ENCODE measurements at places on chromosomes 1 and 21.

DNA sequence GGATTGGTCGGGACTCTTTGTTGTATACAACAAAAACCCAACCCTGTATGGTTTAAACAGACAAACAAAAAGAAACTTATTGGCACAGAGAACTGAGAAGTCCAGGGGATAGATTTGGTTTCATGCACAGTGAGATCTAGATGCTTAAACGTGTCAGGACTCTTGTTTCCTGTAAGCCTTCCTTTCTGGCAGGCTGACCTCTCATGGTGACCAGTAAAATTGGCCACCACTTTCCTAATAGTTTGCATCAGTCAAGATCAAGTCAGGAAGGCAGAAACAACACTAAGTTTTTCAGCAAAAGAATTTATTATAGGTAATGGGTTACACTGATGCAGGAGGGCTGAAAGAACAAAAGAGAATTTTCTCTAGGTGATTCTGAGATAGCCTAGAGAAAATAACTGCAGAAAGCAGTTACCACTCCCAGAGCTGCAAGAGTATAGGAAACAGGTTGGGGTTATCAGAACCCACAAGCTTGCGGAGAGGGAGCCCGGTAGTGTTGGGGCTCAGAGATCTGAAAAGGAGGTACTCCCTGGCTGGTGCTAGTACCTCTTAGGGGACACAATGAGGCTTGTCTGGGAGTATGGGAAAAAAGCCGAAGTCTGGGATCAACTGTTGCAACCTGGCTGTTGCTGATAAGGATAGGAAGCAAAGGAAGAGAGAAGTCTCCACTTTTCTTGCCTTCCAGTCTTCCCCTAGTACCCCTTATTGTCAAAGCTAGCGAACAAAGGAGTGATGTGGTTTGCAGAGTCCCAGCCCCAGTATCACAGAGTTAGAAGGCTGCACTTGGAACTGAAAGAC lies 21.4 kb downstream of the CITED4 start:
- DNase-seq = no peak

DNA sequence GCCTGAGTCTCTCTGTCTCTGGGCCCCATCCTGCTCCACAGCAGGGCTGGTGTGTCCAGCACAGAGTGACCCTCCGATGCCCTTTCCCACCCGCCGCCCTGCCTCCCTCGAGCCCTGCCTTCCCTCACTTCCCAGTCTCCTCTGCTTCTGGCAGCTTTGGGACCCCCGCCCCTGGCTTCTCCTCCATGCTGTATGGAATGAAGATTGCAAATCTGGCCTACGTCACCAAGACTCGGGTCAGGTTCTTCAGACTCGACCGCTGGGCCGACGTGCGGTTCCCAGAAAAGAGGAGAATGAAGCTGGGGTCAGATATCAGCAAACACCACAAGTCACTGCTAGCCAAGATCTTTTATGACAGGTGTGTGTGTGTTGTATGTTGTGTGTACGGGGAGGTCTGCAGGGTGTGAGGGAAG lies 14.3 kb downstream of the MOV10 start:
- DNase-seq = no peak

- DNase-seq = no peak
Observed at GRCh38 chr1:110338309-110338885, 780 bp upstream of the RBM15 start.

GRCh38 chr1:183956559-183957188 lies 80.9 kb downstream of the COLGALT2 start:
- DNase-seq = peak; percentile 86

DNA sequence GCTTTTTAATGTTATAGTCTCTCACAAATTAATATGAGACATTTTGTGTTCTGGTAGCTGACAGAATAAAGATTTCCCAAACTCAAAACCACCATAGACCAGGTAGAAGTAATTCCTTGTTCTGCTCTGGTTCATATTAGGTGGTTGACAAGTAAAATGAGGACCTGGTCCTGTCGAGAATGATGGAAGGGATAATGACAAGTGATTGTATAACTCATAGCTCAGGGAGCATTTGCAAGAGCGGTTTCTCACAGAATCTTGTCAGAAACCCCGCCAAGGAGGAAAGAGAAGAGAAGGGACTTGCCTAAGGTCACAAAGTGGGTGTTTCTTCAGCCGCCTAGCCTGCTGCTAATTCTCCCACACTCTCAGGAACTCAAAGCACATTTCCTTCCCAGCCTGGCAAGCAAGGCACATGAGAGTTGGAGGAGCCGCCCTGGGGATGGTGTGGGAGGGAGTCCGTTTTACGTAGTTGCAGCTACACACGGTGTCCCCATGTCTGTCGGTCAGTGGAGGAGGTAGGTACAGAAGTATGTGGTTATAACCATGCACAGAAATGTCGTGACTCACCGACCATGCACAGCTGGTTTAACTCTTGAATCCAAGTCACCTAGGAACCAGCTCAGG lies 46.5 kb downstream of the SAMD13 start:
- no peak for DNase-seq

GRCh38 chr21:16768096-16768495 lies 744.7 kb upstream of the CXADR start:
- DNase-seq = no peak

DNA sequence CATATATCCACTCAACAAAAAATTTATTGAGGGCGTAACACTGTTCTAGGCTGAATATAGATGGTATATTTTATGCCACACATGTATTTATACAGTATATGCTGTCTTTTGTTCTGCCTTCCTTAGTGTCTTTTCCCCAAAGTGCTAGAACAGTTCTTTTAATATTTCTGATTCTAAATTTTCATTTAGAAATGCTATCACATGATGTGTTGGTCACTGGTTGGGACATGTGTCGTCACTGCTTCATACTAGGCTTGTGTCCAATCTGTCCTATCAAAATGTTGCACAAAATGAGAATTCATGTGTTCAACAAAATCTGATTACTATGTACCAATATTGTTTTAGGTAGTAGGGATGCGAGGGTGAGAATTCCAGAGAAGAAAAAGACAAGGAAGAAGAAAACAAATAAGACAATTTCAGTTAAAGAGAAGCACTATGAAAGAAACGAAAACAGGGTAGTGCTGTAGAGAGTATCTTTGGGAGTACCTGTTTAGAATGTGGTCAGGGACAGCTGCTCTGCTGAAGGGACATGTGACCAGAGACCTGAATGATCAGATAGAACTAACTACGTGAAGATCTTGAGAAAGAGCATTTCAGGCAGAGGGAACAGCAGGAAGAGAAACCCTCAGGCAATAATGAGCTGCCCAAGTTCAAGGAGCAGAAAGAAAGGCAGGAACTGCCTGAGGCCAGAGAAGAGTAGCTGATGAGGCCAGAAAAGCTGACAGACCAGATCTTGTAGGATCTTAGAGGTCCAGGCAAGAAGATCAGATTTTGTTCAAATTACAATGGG lies 1.3 kb downstream of the KMO start:
- DNase-seq = no peak

- DNase-seq = no peak
Observed at GRCh38 chr1:175848329-175848728, 104.9 kb upstream of the TNR start.

- DNase-seq = no peak
Observed at GRCh38 chr1:110504226-110504625, 14.7 kb downstream of the KCNA10 start.

DNA sequence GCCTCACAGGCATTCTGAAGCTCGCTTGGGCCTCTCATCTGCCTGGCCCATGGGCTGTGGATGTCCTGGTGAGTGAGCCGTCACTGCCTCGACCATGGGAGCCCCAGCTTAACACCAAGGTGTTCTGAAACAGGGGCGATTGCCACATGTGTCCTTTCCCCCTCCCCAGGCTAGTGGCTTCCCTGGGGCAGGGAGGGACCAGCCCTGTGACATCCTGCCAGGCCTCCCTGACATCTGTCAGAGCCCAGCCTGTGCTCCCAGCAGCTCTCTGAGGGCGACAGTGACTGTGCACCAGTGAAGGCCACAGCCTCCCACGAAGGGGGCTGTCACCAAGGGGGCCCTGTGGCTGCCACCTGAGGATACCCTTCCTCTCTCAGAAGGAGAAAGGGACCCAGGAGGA lies 35.9 kb upstream of the CCDC27 start:
- no peak for DNase-seq

- DNase-seq = no peak
Observed at GRCh38 chr21:44583800-44584147, 3.4 kb upstream of the KRTAP10-5 start.

Data from fibroblast of skin of right quadriceps (primary cell).